ENCODE measurements at places on chromosomes 6 and 20. TPM values are rescaled to one million over a fixed set of nuclear protein-coding genes. Genes with fewer than 3 reads are reported as not detected.

- H3K4me1 ChIP-seq: peaks cover 8% of the 10 kb centered on the region
- no peak for DNase-seq
- H3K27me3 ChIP-seq: no peaks in the 10 kb centered on the region
- no peak overlapping the region for H3K27ac ChIP-seq
Measured at GRCh38 chr20:37238935-37239451, 22.6 kb downstream of the GHRH start.

- H3K4me3 ChIP-seq: no peak overlapping the region
- H3K36me3 ChIP-seq: no peaks in the 10 kb centered on the region
- H3K27ac ChIP-seq: no peak overlapping the region
- H3K4me1 ChIP-seq: no peaks in the 10 kb centered on the region
- H3K27me3 ChIP-seq: peaks cover 2% of the 10 kb centered on the region
Measured at GRCh38 chr20:53934421-53935343, 135.7 kb downstream of the BCAS1 start.

DNA sequence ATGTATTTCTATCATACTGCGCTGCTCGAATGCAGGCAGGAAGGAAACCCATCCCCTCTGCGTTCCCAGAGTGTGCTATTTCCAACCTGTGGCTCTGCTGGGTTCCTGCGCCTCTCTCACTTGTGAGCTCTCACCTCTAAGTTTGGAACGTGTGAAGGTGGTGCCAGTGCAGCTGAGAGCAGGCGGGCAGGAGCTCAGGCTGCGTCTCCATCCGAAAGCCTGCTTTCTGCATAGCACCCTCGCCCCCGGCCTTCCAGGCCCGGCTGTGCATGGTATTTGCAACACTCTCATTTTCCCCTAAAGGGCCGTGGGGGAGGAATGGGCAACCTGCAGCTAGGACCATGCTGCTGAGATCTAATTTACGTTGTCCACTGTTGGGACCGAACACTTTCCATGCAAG lies 288.0 kb upstream of the TSHZ2 start:
- no peak overlapping the region for H3K27ac ChIP-seq
- H3K4me3 ChIP-seq: no peak overlapping the region
- no peaks in the 10 kb centered on the region for H3K27me3 ChIP-seq
- no peak for DNase-seq
- no peaks in the 10 kb centered on the region for H3K4me1 ChIP-seq
- H3K36me3 ChIP-seq: no peaks in the 10 kb centered on the region

DNA sequence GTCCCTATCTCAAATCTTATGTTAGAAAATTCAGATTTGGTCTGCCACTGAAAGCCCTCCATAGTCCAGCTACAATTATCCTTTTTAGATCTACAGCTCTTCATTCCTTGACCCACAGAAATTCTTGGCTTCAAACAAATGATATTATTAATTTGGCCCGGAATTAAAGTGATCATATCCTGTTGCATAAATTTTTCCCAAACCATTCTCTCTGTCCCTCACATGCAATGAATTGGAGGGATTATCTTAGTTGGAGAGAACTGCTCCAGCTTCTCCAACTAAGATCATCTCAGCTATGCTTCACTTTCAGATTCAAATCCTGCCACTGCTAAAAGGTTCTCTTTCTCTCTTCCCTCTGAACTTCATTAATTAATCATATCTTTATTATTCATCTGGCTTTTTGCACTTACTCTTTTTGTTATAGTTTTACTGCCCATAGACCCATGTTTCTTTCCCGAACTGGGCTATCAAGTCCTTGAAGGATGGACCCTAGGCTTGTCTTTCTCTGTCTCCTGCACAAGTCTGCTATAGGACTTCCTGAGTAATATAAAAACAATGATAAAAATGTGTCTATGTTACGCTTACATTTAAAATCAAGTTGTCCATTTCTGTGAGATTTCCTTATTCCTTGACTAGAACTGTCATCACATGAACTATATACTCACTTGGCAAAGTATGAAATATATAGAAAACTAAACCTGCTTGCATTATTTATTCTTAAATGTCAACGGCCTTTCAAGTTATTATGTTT lies 493.9 kb upstream of the MARCKS start:
- H3K4me1 ChIP-seq: peaks cover 36% of the 10 kb centered on the region
- H3K27me3 ChIP-seq: no peaks in the 10 kb centered on the region
- no peaks in the 10 kb centered on the region for H3K36me3 ChIP-seq

DNA sequence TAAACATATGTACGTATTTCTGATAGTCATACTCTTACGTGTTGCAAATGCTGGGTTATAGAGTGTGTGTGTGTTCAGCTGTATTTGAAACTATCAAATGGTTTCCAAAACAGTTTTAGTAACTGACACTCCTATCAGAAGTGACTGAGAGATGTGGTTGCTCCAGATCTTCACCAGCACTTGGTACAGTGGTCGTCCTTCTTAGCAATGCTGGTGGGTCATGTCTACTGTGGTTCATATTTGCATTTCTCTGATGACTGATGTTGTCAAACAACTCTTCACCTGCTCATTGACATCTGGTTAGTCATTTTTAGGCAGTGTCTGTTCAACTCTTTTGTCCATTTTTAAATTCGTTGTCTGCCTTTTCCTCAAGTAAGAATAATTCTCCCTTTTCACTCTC lies 259.3 kb downstream of the KIF16B start:
- H3K36me3 ChIP-seq: peaks cover 8% of the 10 kb centered on the region
- H3K27ac ChIP-seq: no peak overlapping the region
- H3K4me3 ChIP-seq: no peak overlapping the region
- no peaks in the 10 kb centered on the region for H3K27me3 ChIP-seq

- H3K4me1 ChIP-seq: peaks cover 3% of the 10 kb centered on the region
- DNase-seq: no peak
- no peak overlapping the region for H3K27ac ChIP-seq
- no peaks in the 10 kb centered on the region for H3K27me3 ChIP-seq
- H3K4me3 ChIP-seq: no peak overlapping the region
Measured at GRCh38 chr6:113299531-113299930, 557.6 kb upstream of the MARCKS start.

GRCh38 chr6:28960846-28961500 lies 37.2 kb upstream of the TRIM27 start:
- H3K4me1 ChIP-seq: no peaks in the 10 kb centered on the region
- H3K4me3 ChIP-seq: no peak overlapping the region
- H3K36me3 ChIP-seq: peaks cover under 1% of the 10 kb centered on the region
- no peak for DNase-seq

DNA sequence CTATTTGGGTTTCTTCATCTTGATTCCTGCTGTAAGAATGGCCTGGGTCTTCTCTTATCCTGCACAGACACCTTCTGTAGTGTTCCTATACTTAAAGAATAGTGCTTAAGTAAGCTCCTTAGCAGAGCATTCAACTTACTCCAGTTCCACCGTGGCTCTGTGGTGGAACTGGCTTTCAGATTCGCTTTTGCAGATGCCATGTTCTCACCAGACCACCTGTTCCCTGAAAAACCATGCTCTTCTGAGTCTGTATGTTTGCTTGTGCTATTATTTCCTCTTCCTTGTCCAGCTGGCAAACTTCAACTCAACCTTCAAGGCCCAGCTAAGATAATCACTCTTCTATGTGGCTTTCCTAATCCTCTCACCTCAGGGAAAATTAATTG lies 4.9 kb downstream of the ELMO2 start:
- no peak overlapping the region for H3K27ac ChIP-seq
- no peak for DNase-seq
- no peaks in the 10 kb centered on the region for H3K36me3 ChIP-seq
- H3K4me3 ChIP-seq: no peak overlapping the region
- H3K4me1 ChIP-seq: peaks cover 14% of the 10 kb centered on the region

DNA sequence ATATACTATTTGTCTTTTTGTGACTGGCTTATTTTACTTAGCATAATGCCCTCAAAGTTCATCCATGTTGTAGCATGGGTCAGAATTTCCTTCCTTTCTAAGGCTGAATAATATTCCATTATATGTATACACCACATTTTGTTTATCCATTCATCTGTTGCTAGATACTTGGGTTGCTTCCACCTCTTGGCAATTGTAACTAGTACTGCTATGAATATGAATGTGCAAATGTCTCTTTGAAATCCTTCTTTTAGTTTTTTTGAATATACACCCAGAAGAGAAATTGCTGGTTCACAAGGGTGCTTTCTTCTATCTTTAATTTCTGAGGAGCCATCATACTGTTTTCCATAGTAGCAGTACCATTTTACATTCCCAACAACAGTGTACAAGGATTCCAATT lies 21.3 kb upstream of the MAP7 start:
- no peak for DNase-seq
- H3K4me1 ChIP-seq: no peaks in the 10 kb centered on the region
- no peak overlapping the region for H3K27ac ChIP-seq
- H3K4me3 ChIP-seq: no peak overlapping the region

GRCh38 chr6:145569140-145569539 lies 166.2 kb downstream of the EPM2A start:
- no peaks in the 10 kb centered on the region for H3K4me1 ChIP-seq
- no peak overlapping the region for H3K27ac ChIP-seq
- no peak for DNase-seq
- no peak overlapping the region for H3K4me3 ChIP-seq

DNA sequence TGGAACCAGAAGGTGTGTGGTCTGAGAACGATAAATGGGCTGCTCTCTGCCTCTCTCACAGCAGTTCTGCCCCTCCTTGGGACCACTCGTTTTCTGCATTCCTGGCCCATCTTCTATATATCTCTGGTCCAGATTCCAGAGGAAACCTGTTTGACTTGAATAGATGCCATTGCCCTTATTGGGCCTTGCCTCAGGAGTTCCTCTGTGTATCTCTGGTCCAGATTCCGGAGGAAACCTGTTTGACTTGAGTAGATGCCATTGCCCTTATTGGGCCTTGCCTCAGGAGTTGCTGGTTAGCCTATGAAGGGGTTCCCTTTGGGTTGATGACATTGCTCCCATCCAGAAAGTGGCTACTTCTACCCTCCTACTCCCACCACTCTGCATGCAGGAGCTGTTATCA lies 189.4 kb downstream of the SLC16A10 start:
- H3K27ac ChIP-seq: no peak overlapping the region
- DNase-seq: no peak
- H3K27me3 ChIP-seq: no peaks in the 10 kb centered on the region
- H3K4me1 ChIP-seq: no peaks in the 10 kb centered on the region
- H3K36me3 ChIP-seq: peaks cover 46% of the 10 kb centered on the region

DNA sequence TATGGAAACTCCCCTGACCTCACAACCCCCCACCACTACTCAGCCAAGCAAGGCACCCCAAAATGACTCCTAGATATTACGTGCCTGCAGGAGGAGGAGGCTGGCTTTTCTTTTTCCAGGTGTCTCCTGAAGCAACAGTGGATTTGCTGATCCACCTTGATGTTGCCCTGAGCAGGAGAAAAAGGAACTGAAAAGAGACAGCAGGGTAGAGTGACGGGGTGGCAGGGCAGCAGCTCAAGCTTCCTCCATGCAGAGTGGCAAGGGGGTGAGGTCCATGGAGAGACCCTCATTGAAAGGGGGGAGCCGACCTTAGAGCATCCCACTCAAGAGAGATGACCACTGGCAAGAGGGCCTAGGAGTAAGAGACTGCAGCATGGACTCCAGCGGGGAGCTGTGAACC lies 112.0 kb upstream of the SIRPA start:
- peaks cover 2% of the 10 kb centered on the region for H3K27me3 ChIP-seq
- no peak for DNase-seq
- H3K4me3 ChIP-seq: no peak overlapping the region
- no peaks in the 10 kb centered on the region for H3K4me1 ChIP-seq
- no peaks in the 10 kb centered on the region for H3K36me3 ChIP-seq
- no peak overlapping the region for H3K27ac ChIP-seq

- H3K27me3 ChIP-seq: no peaks in the 10 kb centered on the region
- DNase-seq: no peak
- no peak overlapping the region for H3K4me3 ChIP-seq
- H3K27ac ChIP-seq: no peak overlapping the region
- H3K4me1 ChIP-seq: no peaks in the 10 kb centered on the region
Measured at GRCh38 chr6:25173246-25173645, 105.9 kb upstream of the CARMIL1 start.

DNA sequence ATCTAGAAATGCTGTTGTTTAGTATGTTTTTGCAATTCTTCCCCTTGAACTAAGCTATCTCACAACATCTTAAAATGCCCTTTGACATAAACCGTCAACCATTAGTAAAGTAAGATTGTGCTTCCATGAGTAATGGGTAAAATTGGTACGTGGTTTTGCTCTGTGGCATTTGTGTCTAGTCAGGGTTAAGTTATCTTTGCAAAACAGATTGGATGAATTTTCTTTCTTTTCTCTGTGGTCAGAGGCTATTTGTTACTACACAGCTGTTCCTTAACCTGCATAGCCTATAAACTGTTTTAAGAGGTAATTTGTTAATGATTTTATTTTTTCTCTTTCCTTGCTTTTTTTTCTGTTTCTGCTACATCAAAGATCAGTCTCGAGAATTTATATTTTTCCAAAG lies 75.4 kb downstream of the RPP40 start:
- no peak for DNase-seq
- no peak overlapping the region for H3K27ac ChIP-seq

DNA sequence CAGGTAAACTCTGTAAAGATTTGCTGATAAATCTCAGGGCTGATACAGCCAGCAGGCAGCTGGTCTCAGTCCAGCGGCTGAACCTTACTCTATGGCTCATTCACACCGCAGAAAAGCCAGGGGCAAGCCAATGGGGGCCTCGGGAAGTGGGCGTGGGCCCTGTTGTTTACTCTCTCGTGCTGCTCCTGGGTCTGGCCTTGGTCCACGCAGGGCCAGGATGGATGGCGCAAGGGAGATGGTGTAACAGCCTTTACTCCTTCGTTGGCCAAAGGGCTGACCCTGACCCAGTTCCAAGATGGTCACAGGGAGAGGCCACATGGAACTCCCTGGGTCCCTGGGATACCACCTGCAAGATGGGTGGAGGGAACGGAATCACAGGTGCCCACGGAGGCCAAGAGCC lies 16.2 kb downstream of the KCNK17 start:
- H3K36me3 ChIP-seq: peaks cover 4% of the 10 kb centered on the region
- peaks cover 2% of the 10 kb centered on the region for H3K27me3 ChIP-seq
- no peak overlapping the region for H3K27ac ChIP-seq
- DNase-seq: no peak
- H3K4me3 ChIP-seq: no peak overlapping the region

DNA sequence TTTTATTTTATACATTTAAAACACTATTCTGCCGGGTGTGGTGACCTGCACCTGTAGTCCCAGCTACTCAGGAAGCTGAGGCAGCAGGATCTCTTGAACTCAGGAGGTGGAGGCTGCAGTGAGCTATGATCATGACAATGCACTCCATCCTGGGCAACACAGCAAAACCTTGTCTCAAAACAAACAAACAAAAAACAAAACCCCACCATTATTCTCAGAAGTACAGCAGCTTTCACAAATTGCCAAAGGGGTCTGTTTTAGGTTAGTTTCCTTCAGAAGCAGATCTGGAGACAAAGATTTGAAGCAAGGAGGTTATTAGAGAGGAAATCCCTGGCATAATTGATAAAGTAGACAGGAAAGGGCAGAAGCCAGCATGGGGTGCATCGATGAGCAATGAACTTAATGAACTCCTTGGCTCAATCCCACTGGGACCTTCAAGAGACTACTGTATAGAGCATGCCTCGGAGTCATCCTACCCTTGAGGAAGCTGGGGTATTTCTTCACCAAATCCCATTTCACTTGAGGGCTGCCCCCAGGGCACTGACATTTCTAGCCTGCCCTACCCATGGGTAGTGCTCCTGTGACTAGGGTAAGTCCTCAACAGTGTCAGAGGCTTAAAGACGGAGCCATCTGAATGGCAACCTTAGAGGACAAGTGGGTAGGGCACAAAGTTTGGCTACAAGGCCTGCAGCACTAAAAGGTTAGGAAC lies 43.2 kb upstream of the DDR1 start:
- H3K27ac ChIP-seq: no peak overlapping the region
- no peaks in the 10 kb centered on the region for H3K36me3 ChIP-seq
- no peak for DNase-seq

Gene RIPPLY2
- 4.9 TPM for total RNA-seq

Gene OR12D3
- not detected for total RNA-seq

Gene RAMACL
- 9.5 TPM for total RNA-seq

Gene EFCAB8
- not detected for total RNA-seq

Gene HTR1E
- 0.34 TPM for total RNA-seq

Data from glutamatergic neuron (in vitro differentiated cells).